ENCODE measurements at places on chromosomes 7 and 10.

GRCh38 chr10:109912335-109913281 is 10.7 kb downstream of the XPNPEP1 start:
- DNase-seq, result no peak

DNA sequence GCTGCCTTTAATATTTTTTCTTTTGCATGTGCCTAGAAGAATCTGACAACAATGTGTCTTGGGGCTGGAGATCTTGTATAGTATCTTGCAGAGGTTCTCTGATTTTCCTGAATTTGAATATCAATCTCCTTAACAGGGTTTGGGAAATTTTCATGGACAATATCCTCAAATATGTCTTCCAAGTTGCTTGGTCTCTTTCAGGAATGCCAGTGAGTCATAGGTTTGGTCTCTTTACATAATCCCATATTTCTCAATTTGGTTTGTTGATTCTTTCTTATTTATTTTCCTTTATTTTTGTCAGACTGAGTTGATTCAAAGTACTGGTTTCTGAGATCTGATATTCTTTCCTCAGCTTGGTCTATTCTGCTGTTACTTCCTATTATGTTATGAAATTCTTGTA is 208.7 kb upstream of the GLI3 start:
- DNase-seq, result no peak

GRCh38 chr10:30463944-30464451 is 30.0 kb downstream of the MAP3K8 start:
- DNase-seq, result no peak

- DNase-seq, result no peak
These were observed 8.8 kb upstream of the LAMB4 start for GRCh38 chr7:108138911-108139310.

GRCh38 chr7:9719303-9719702 is 1254.4 kb upstream of the PHF14 start:
- no peak for DNase-seq

DNA sequence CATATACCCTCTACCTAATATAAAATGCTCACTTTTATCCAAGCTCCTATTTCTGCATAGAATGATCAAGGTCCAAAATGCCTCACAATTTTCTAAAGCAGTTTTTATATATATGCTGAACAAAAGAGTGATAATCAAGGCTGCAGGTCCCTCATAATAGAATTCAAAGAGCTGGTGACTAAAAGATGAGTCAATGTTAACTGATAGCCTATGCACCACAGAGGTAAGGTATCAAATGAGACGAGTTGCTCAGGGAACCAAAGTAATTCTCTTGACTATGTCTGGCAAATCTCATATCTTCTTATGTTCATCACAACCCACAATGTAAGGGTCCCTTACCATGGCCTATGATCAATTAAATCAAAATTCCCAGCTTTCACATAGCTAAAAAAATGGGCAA is 15.2 kb downstream of the PDZD8 start:
- DNase-seq, result no peak
